ENCODE measurements at places on chromosomes 12 and 14. TPM values are rescaled to one million over a fixed set of nuclear protein-coding genes. Genes with fewer than 3 reads are reported as not detected.

DNA sequence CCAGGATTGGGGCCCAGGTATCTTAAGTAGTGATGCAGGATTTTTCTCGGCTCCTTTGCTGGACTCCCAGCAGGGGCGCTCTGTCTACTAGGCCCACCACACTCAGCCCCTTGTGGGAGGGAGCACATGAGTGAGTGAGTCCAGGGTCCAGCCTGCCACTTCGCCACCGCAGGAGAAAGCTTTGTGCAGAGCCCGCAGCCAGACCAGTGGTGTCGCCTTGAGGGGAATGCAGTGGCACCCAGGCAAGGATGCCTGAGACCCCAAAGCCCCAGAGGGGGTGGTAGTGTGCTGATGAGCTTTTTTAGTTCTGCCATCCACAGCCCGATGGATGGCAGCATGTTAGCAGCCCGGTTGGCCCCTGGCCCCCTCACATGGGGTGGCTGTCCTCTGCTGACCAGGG, 5.4 kb upstream of the MRPS35 start:
- H3K27me3 ChIP-seq = no peaks in the 10 kb centered on the region
- H3K27ac ChIP-seq = no peak overlapping the region
- no peaks in the 10 kb centered on the region for H3K36me3 ChIP-seq
- no peak for DNase-seq
- H3K4me1 ChIP-seq = peaks cover 3% of the 10 kb centered on the region
- H3K4me3 ChIP-seq = no peak overlapping the region

MIA2 gene
- total RNA-seq = 16.1 TPM

EML1 gene
- total RNA-seq = 32.9 TPM

DCAF4 gene
- total RNA-seq = 21.1 TPM

DNA sequence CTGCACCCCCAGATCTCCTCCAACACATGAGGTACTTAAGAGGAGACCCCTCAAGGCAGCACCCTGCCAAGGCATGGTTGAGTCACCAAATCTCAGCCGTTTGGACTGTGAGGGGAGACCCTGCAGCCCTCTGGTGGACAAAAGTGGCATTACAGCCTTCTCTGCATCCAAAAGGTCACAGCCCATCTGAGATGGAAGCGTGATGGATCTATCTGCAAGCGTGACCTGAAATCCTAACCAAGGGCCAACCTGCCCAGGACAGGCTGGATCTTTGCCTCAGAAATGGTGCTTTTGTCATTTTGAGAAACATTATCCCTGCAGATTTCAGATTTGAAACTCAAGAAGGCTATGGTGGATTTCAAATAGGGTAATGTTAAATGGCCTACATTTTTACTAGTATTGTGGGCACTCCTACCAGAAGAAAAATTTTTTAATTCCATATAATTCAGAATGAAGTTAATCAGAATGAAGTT, 23.7 kb upstream of the DHRS4 start:
- H3K27me3 ChIP-seq = no peaks in the 10 kb centered on the region
- no peak overlapping the region for H3K4me3 ChIP-seq
- DNase-seq = peak; percentile 34
